ENCODE measurements at places on chromosomes 16 and 17. TPM values are rescaled to one million over a fixed set of nuclear protein-coding genes. Genes with fewer than 3 reads are reported as not detected.

The GFAP gene
- total RNA-seq = 7.7 TPM

The MYO1D gene
- total RNA-seq = 5.9 TPM

The RDM1 gene
- total RNA-seq = not detected

The DHRS7C gene
- 17.6 TPM for total RNA-seq

The ASPA gene
- 2.9 TPM for total RNA-seq

The CCL11 gene
- total RNA-seq = 31.2 TPM

The ODF4 gene
- not detected for total RNA-seq

The SDK2 gene
- total RNA-seq = 2.1 TPM

The RNF157 gene
- 2.6 TPM for total RNA-seq

The GPR142 gene
- not detected for total RNA-seq

The CRYBA1 gene
- not detected for total RNA-seq

The CCL7 gene
- total RNA-seq = not detected

Measured in heart right ventricle (tissue), 16 donors.